ENCODE measurements at places on chromosomes 12 and 14.

- DNase-seq, result no peak
Observed at GRCh38 chr14:22537436-22538310, 51.4 kb downstream of the DAD1 start.

GRCh38 chr14:30645600-30645999 is 23.5 kb downstream of the SCFD1 start:
- no peak for DNase-seq

DNA sequence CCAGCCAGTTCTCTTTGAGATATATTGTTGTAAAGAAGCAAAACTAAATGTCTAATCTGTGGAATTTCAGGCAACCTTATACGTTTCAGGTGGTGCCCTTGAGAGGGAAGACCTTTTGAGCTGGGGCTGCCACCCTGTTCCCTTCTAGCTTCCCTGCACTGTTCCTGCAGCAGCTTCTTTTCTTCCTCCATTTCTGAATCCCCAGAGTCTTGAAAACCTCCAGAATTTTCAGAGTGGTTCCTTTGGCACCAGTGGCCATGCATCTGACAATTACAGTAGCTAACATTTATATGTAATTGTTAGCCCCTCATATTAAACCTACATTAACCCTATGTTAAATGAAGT is 271.3 kb downstream of the ZFP36L1 start:
- DNase-seq, result no peak

DNA sequence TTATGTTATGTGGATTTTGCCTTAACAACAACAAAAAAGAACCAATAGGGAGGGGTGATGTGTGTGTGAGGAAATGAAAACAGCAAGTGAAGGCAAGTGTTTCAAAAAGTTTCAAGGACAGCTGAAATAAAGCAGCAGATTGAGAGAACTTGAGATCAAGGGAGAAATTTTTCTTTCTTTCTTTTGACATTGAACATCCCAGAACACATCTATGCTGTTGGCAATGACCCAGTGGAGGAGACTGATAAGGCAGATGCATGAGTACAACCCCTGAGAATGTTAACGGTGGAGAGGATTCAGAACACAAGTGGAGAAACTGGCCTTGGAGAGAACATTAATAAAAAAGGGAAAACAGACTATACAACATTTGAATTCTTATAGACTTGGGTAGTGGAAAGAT is 2.9 kb downstream of the LLPH start:
- DNase-seq, result no peak

DNA sequence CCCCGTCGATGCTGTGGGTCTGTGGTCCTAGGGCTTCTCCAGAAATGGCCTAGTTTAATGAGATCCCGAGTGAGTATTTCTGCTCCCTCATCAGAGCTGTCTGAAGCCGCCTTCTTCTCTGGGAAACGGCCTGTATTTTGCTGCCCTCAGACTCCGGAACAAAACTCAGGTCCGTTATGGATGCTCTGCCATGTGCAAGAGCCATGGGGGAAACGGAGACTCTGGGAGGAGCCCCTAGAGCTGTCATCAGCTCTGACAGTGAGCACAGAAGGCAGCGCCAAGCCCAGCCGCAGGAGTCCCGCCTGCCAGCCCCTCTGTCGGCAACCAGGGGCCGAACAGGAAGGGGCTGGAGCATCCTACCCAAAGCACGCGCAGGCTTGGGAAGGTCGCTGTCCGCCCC is 192.4 kb upstream of the PRMT8 start:
- no peak for DNase-seq
